Brain microvascular endothelial cell (primary cell): ENCODE measurements at places on chromosomes 11 and 22.

- DNase-seq, result no peak
These were observed 104.4 kb downstream of the STIM1 start for GRCh38 chr11:3959903-3960265.

DNA sequence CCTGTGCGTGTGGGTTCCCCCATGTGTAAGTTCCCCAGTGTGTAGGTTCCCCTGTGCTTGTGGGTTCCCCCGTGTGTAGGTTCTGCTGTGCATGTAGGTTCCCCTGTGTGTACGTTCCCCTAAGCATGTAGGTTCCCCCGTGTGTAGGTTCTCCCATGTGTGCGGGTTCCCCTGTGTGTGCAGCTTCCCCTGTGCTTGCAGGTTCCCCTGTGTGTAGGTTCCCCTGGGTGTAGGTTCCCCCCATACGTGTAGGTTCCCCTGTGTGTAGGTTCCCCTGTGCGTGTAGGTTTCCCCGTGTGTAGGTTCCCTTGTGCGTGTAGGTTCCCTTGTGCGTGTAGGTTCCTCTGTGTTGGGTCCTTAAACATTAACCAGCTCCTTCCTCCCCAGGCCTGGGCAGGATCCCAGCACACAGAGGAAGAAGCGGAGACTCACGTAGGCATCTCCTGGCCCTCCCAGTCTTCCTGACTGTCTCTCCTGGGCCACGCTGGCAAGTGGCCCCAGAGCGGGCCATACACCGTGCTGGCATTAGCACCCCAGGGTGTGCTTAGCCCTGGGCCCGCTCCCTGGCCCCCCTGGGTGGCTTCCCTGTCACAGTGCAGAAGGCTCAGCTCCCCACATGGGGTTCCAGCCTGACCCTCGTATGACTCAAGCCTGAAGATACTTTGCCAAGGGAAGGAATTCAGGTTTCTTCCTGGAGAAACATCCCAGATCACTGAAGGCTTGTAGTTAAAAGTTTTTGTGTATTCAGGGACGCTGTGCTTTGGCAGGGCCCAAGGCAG is 2.8 kb upstream of the GRAMD4 start:
- DNase-seq, result no peak

- peak; percentile 44 for DNase-seq
These were observed 77.3 kb downstream of the ARHGEF12 start for GRCh38 chr11:120413480-120413879.

GRCh38 chr11:32396331-32396730 is 39.0 kb downstream of the WT1 start:
- DNase-seq, result no peak

GRCh38 chr22:45101515-45102227 is 62.1 kb upstream of the NUP50 start:
- DNase-seq, result peak; percentile 34

DNA sequence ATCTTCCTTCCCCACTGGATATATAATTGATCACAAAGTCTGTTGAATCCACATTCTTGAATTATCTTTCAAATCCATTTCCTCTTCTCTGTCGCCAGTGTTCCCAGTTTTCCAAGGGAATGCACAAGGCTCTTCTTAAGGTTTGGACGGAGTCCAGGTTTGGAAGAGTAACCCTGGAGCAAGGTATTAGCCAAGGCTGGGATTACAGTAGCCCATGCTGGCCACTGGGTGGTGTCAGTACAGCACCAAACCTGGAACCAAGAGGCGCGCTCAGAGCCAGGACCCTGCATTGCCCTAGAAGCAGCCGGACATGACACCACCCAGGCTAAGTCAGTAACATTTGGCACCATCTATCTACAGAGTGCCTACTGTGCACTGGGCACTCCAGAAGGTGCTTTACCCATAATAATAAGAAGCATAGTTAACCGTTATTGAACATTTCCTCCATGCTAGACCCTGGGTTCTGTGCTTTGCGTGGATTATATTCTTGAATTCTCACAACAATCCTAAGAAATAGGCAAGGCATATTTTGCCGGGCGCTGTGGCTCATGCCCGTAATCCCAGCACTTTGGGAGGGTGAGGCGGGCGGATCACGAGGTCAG is 48.0 kb upstream of the CLPB start:
- DNase-seq, result peak; percentile 69

DNA sequence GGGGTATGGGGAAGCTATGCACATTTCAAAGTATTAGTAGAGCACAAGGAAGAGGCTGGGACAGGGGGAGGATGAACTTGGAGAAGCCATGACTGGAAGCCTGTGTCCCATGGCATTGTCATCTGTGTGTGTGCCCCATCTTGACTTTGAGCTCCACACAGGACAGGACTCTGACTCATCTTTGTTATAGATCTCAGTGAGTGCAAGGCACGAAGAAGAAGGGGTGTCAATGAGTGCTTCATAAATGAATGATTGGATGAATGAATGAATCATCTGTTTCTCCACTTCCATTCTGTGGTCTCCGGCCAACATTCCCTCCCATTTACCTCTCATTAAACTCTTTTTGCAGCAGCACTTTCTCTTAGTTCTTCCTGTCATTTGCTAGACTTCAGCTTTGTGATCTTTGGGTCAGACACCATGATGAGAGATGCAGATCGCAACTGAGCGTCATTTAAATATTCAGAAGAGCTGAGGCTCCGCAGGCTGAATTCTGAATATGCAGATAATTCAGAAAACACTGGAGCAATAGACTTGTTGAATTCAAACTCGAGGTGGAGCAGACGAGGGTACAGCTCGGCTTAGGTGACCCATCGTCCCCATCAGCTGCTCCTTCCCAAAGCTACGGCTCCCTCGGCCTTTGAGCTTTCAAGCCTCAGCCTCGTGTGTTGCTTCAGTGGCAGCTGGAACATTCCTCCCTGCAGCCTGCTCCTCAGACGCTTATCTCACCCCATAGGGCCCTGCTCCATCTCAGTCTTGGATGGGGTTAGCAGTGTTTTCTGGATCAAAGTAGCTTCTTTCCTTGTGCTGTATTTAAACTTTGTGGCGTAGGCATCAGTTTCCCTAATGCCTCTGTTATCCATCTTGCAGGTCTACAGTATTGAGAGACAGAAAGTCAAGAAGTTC is 30.8 kb downstream of the APOL3 start:
- no peak for DNase-seq

- DNase-seq, result no peak
These were observed 8.8 kb upstream of the OR9I1 start for GRCh38 chr11:58134151-58134550.

- DNase-seq, result no peak
These were observed 347.3 kb downstream of the SOX6 start for GRCh38 chr11:16009021-16009420.

- no peak for DNase-seq
These were observed 1110.4 kb downstream of the BRD1 start for GRCh38 chr22:48717076-48717810.

DNA sequence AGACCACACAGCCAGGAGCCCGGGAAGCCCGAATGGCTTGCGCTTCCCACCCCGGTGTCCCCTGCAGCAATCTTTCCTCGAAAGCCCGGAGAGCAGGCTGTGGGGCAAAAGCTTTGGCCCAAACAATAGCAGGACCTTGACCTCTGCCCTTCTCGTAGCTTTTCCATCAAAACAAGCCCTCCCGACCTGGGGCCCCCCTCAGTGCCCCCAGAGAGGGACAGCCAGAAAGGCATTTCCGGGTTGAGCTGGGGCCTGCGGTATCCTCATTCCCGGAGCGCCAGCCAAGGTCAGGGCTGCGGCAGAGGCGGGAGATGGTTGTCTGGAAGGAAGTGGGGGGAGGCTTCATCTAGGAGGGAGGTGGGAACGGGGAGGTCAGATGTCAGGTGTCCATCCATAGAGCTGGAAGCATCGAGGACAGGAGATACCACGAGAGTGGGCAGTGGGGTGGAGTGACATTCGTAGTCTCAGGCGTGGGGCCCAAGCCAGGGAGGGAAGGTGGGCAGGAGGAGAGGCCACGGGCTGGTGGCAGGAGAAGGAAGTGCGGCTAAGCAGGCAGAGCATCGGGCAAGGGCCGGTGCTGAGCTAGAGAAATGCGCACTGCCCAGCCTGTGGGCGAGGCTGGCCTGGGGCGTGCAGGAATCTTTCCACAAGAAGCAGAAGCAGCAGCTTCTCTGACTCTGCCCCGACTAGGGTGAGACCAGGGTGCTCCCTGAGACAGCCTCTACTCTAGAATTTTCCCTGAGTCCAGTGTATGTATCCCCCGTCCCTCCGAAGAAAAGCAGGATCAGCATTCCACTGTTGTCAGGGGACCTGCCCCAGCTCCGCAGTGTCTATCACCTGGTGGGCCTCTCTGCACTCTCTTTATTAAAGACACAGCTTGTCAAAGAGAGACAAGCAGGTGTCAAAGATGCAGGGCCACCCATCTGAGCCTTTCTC is 14.3 kb downstream of the PDGFB start:
- no peak for DNase-seq

DNA sequence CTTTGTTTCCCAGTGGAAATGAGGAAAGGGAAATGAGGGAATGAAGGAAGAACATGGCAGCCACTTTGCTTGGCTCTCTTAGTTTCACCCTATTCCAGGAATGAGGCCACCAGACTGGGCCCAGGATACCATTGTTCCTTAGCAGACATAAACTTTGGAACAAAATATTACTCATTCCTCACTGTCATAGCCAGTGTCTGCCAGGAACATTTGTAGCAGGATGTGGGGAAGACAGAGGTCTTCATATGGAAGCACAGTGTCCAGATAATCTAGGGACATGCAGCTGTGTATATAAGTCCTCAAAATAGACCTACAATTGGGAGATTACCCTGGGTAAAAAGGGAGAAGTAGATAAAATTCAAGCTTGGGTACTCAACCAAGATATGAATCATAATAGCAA is 15.2 kb upstream of the FUT4 start:
- DNase-seq, result peak; percentile 49

- no peak for DNase-seq
These were observed 66.1 kb downstream of the TENM4 start for GRCh38 chr11:79374727-79375126.

GRCh38 chr11:78694152-78694551 is 119.5 kb upstream of the NARS2 start:
- no peak for DNase-seq

DNA sequence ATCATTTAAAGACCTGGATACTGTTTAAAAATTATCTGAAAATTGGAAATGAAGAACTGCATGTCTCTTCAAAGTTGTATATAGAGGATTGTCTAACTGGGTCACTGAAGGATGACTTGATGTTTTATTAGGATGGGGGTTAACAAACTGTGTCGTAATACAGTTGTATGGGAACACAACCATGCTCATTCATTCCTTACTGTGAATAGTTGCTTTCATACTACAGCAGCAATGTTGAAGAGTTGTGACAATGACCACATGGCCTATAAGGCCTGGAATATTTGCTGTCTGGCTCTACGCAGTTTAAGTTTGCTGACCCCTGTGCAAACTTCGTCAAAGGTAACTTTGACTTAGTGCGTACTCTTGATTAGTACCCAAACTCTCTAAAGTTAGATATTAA is 38.4 kb downstream of the FDX1 start:
- no peak for DNase-seq

DNA sequence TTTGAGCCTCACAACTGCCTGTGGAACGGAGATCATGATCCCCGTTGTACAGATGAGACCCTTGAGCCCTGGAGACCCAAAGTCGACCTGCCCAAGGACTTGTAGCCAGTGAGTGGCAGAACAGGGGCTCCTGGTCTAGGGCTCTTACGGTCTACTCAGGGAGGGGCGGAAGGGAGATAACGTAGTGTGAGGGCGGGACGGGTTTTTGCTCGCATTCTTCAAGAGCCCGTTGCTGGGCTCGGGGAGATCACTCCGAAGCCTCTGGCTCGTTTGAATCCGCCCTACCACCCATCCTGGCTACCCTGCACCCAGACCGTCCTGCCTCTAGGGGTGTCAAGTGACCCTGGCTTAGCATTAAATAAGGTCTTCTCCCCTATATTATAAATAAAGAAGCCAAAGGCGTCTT is 639 bp downstream of the CRY2 start:
- DNase-seq, result peak; percentile 46

DNA sequence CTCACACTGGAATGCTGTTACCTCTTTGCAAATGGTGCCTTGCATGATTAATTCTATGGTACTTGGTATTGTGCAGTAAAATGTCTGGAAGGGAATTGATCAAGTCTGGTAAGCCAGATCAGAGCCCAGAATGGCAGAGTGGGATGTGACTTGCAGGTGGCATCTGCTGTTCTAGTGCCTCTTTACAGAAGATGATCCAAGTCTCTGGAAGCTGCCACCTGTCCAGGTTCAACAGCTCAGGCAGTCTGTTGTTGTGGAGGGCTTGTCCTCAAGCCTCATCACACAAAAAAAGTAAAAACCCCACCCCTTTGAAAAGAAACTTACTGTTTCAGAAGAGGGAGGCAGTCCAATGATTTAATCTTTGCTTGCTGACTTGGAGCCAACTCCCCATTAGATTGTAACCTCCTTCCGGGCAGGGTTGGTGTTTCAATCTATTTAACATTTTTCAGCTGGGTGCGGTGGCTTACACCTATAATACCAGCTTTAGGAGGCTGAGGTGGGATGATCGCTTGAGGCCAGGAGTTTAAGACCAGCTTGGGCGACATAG is 17.1 kb downstream of the ZNRF3 start:
- DNase-seq, result no peak

DNA sequence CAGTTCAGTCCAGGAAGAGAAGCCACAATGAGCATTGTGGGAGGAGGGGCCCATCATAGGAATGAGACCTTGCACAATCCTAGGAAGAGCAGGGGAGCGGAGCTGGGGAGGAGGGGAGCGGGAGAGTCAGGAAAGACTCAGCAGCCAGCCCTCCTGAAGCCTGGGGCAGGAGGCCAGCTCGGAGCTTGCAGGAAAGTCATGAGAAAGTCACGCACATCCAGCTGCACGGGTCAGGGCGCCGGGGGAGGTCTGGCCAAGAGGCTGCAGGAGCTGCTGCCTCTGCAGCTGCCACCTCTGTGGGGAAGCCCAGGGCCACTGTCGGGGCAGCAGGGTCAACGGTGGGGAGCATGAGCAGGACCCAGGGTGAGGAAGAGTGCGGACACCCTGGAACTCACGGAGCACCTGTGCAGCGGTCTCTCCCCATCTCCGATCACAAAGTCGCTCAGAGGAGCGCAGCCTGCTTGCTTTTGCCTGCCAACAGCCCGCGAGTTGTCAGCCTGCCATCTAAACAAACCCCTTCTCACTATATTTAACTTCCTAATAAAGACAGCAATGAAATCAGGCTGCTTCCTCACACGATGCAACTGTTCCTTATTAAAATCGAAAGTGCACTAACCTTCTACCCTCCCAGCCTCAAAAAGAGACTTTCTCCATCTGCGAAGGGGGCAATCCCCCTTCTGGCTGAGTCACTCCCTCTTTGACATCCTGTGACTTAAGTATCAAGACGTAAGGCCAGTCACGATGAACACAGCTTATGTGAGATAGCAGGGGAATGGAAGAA is 52.9 kb upstream of the RTL6 start:
- peak; percentile 82 for DNase-seq

- DNase-seq, result no peak
These were observed 1.9 kb upstream of the CYB5R3 start for GRCh38 chr22:42651134-42651533.
